ENCODE measurements at places on chromosomes 12 and 14.

DNA sequence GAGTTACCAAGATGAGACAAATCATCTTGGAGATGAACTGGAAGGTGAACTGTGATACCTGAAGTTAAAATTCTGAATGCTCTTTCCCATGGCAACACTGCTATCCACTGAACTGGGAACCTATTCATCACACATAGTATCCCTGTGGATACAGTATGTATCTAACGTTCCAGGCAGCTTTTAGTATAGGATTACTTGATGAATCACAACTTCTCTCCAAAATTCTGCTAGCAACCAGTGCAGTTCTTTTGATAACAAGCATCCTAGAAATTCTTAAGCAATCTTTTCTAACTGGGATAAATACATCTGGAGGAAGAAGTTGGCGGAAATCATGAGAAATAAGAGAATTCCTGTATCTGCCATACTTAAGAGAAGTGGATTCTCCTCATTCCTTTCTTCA, 66.4 kb downstream of the PAWR start:
- DNase-seq: no peak

DNA sequence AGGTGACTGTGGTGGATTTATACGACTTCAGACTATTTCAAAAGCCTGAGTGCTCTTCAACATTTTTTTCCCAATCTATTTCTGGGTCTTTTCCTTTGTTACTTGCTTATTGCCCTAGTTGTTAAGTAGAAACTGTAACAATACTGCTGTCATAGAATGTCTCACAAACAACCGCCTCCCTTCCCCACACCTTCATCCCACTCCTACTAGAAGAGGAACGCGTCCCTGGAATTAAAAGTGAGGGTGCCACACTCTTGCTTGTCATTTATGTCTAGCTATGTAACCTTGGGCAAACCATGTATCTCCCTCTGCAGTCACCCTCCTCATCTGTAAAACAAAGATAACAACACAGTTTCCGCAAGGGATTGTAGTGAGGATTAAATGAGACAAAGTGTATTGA, 8.6 kb downstream of the BRAP start:
- no peak for DNase-seq

DNA sequence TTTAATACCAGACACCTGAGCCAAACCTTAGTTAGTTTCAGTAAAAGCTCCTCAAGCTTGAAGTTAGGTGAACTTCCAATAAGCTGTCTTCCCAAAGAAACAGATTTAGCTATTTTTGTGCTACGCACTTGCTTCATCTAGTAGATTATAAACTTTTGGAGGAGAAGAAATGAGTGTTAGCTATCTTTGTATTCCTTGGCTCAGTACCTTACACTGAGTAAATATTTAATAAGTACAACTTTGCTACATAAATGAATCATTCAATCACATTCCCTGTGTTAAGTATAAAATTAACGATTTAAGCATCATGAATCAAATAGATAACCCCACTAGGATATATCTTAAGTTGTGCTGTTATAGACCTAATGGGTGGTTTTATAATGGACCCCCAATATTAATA, 307.0 kb downstream of the PCNX1 start:
- no peak for DNase-seq

DNA sequence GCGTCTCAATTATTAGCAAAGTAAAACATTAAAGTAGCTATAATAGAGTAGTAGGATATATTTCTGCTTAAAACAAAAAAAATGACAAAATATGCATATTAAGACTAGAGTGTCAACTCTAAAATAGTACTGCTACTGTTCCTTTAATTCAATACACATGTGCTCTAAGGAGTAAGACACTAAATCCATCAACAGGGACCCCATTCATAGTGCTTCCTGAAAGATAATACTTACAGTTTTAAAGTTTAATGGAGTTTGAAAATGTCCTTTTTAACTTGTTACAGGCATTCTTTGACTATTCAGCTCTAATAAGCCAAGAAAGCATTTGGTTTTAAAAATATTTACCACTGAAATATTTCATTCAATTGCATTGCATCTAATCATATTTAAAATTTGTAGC, 145.2 kb downstream of the ADAMTS20 start:
- no peak for DNase-seq

- DNase-seq: peak; percentile 68
These were observed 666 bp downstream of the FMNL3 start for GRCh38 chr12:49706351-49707127.

DNA sequence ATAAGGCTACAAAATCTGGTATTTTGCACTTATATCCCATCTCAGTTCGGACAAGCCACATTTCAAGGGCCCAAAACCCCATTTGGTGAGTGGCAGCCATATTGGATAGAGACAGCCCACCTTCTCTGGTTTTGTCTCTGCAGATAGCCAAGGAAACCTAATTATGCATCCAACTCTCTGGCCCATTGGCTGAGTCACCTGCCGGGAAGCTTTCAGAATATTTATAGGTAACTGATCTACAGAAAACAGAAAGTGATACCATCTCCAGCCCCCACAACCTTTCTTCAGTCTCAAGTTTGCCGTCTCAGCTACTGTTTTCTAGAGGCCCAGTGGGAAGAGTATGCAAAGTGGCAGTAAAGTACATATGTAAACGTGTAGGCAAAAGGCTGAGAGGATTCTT, 33.7 kb upstream of the PPP1CC start:
- no peak for DNase-seq

DNA sequence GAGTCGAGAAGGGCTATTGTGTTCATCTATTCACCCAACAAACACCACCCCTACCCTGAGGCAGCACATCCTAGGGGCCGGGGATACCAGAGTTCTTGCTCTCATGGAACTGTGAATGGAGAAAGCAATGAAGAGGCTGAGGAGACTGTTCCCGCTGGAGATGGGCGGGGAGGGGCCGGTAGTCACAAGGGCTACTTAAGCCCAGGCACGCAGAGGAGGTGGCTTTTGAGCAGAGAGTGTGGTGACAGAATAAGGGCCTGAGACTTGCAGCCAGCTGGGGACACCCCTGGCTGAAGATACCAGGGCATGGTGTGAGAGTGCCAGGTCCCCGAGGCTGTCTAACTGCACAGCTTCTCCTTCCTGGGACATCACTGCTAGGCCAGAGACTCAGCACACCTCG, 114.1 kb upstream of the EVL start:
- no peak for DNase-seq

DNA sequence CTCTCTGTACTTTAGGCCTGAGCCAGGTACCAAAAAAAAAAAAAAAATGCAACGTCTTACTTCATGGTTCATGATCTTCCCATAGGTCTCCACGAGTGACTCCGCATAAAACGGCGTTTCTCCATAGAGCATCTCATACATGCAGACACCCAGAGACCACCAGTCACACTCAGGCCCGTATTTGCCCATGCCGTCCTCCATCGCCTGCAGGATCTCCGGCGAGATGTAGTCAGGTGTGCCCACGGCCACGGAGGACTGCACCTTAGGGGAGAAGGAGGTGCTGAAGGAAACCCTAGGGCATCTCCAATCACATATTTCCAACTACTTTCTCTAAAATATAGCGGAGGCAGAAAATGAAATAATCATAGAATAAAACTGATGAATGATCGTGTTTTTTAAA, 61.0 kb downstream of the AMN start:
- no peak for DNase-seq

- DNase-seq: no peak
These were observed 145.5 kb upstream of the CDKN3 start for GRCh38 chr14:54251356-54251755.
